Naive thymus-derived CD8-positive, alpha-beta T cell (primary cell): ENCODE measurements at places on chromosomes 6 and 20. TPM values are rescaled to one million over a fixed set of nuclear protein-coding genes. Genes with fewer than 3 reads are reported as not detected.

The NFKBIE gene
- polyA plus RNA-seq: 4.1 TPM

The FAM162B gene
- not detected for polyA plus RNA-seq

The WFDC10B gene
- not detected for polyA plus RNA-seq

DNA sequence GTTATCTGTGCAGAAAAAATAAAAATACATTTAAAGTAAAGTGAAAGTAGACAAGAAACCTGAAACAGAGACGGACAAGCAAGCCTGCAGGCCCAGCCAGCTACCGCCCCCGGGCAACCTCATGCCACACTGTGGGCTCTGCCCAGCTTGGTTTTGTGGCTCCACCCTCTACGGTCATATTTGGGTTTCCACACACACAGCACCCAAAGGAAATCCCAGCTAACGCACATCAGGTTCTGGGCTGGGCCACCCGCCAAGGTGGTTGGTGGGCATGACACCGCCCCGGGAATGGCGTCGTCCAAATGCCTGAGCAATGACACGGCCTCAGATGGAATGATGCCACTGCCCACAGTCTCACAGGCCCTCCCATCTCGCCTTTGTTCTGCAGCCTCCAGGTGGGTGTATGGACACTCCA, 22.9 kb downstream of the FAM110A start:
- H3K27ac ChIP-seq: peak overlapping the region; percentile 83
- peaks cover 32% of the 10 kb centered on the region for H3K4me1 ChIP-seq
- peak; percentile 51 for DNase-seq
- H3K27me3 ChIP-seq: no peaks in the 10 kb centered on the region
- no peaks in the 10 kb centered on the region for H3K36me3 ChIP-seq

- H3K27me3 ChIP-seq: no peaks in the 10 kb centered on the region
- no peaks in the 10 kb centered on the region for H3K4me1 ChIP-seq
- peaks cover 62% of the 10 kb centered on the region for H3K36me3 ChIP-seq
- no peak overlapping the region for H3K27ac ChIP-seq
- H3K4me3 ChIP-seq: no peak overlapping the region
Observed at GRCh38 chr6:3009930-3010329, 10.2 kb downstream of the NQO2 start.

GRCh38 chr6:15690510-15690909, 27.7 kb upstream of the DTNBP1 start:
- no peaks in the 10 kb centered on the region for H3K27me3 ChIP-seq
- H3K4me3 ChIP-seq: no peak overlapping the region
- DNase-seq: no peak
- H3K4me1 ChIP-seq: peaks cover 12% of the 10 kb centered on the region
- H3K36me3 ChIP-seq: no peaks in the 10 kb centered on the region

- peak overlapping the region; percentile 89 for H3K4me3 ChIP-seq
- H3K36me3 ChIP-seq: no peaks in the 10 kb centered on the region
- H3K27ac ChIP-seq: peak overlapping the region; percentile 92
Observed at GRCh38 chr6:11536795-11537194, 754 bp upstream of the TMEM170B start.

DNA sequence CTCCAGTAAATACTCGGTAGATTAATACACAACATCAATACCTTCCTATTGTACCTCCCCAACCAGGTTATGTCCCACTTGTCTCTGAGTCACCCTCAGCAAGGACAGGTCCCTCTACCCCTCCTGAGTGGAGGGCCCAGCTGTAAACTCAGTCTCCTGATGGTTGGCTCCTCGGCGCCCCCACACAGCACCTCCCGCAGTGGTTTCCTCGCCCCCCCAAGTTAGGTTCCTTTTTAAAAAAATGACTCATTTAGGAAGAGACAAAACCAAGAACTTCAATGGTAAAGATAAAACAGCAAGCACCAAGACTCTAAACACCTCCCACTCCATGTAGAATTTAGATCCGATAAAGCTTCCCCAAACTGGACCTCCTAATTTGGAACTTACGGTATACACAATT, 83.5 kb downstream of the TRERF1 start:
- peak overlapping the region; percentile 92 for H3K27ac ChIP-seq
- no peaks in the 10 kb centered on the region for H3K27me3 ChIP-seq

DNA sequence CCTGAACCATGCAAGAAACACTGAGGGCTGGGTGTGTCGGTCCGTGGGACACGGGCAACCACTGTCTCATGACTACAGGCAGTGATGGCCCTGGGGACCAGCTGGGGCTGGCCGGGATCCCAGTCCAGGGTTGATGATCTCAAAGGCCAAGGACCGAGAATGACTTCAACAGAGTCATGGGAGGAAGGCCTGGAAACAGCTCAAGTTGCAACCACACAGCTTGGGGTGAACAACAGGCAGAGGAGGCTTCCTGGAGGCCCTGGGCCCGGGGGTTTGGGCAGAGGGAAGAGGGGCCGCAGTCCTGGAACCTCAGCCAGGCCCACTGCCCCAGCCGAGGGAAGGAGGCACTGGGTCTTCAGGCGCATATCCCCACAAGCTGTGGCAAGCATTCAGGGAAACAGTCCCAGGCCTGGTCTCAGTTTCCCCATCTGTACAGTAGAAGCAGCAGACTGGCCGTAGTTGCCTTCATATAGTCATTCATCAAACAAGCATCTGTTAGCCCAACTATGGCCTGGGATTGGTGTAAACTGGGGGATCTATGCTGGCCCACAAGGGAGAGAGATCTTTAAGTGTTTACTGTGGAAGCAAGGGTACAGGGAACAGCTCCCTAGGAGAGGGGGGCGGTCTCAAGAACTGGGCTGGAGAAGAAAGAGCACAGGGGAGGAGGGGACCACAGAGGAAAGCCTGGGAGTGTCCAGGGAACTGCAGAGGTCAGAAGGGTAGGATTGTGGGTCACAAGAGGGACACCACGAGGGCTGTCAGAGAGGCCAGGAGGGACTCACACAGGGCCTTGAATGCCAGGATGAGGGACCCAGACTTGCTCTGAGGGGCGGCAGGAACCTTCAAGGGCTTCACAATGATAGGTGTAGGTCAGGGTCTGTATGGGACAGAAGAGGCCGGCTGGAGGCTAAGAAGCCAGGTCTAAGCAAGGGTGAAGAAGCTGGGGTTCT, 2.1 kb downstream of the MYL9 start:
- no peak for DNase-seq
- peak overlapping the region; percentile 40 for H3K27ac ChIP-seq
- H3K27me3 ChIP-seq: no peaks in the 10 kb centered on the region
- H3K4me1 ChIP-seq: peaks cover 5% of the 10 kb centered on the region
